Effector CD4-positive, alpha-beta T cell (primary cell): ENCODE measurements at places on chromosomes 7 and 10.

DNA sequence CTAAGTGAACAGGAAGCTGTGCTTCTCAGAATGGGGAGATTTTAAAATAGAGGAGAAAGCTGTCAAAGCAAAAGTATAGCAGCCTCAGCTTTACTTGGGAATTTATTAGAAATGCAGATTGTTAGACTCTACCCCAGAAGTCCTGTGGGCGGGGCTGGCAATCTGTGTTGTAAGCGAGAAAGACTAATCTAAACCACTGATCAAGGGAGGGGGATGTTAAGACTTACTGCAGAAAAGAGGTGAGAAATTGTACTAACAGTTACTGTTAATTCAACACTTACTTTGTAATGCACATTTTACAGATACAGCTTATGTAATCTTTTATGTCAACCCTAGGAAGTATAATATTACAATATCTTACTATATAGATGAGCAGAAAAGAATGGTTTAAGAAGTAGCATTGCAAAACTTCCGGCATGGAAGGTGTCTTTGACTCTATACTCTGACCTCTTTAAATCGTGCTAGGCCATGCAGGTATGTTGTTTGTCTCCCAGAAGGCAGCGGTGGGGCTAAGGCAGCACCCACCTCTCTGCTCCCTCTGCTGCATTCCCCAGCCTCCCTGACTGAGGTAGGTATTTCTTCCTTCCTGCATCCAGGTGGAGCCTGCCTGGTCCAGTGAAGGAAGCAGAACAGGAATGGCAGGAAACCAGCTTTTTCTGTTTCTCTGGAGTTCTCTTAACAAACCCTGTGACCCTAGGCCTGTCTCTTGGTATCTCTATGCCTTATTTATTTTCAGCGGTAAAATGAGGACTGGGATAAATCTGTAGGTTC lies 462.2 kb downstream of the AUTS2 start:
- DNase-seq, result no peak

GRCh38 chr10:79318369-79318768 lies 28.9 kb upstream of the PPIF start:
- DNase-seq, result no peak

DNA sequence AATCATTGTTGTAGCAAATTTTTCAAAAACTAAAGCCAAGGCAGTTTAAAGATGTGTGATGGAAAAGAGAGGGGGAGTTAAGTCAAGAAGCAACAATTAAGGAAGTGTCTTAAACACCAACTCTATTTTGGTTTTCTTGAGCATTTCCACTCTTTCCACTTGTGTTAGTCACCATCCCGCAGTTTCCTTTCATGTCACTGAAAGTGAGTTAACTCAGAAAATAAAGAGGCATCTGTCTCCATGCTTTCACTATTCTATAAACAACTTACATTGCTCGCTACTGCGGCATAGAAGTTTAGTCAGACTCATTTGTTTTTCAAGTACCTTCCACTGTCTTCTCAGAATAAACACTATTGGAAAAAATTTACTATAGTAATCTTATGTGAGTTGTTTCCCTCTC lies 284.9 kb upstream of the SEMA3D start:
- no peak for DNase-seq

DNA sequence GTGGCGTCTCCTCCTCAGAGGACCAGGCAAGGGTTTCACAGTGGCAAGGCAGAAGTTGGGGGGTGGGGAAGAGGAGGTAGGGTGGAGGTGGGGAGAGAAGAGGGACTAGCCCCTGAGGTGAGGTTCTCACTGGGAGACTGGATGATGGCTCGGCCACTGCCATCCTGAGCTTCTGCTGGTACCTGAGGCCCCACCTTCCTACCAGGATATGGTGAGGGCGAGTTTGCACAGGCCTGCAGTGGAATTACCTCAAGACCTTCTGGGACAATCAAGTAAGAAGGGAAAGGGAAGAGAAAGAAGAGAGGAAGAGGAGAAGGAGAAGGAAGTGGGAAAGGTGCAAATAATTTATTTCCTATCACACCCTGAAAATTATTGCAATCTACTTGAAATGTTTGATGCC lies 111.8 kb upstream of the GDF10 start:
- no peak for DNase-seq

- no peak for DNase-seq
These were observed 416.6 kb downstream of the RPS24 start for GRCh38 chr10:78450239-78450638.
